ENCODE measurements at places on chromosomes 6 and 20.
A peak's percentile ranks its signal among the peaks of the same experiment; 100 is the strongest.

DNA sequence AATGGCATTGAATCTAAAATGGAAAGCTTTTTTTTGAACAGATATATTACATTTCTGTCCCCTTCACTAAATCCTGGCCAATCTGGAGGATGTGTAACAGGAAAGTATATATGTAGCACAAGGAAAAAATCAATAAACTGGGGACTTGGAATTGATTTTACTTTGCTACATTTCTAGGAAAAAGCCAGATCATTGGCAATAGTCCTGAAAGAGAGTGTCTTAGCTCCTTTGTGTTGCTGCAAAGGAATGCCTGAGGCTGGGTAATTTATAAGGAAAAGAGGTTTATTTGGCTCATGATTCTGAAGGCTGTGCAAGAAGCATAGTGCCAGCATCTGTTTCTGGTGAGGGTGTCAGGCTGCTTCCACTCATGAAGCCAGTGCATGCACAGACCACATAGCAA is 574.9 kb downstream of the HTR1B start:
- DNase-seq = no peak

- no peak for DNase-seq
Observed at GRCh38 chr6:73579851-73580246, 59.0 kb upstream of the EEF1A1 start.

GRCh38 chr6:114879693-114880092 is 536.9 kb upstream of the HS3ST5 start:
- no peak for DNase-seq

GRCh38 chr20:35303735-35304491 is 11.7 kb upstream of the FAM83C start:
- peak; percentile 70 for DNase-seq

GRCh38 chr20:23710771-23711170 is 21.9 kb upstream of the CST4 start:
- no peak for DNase-seq

DNA sequence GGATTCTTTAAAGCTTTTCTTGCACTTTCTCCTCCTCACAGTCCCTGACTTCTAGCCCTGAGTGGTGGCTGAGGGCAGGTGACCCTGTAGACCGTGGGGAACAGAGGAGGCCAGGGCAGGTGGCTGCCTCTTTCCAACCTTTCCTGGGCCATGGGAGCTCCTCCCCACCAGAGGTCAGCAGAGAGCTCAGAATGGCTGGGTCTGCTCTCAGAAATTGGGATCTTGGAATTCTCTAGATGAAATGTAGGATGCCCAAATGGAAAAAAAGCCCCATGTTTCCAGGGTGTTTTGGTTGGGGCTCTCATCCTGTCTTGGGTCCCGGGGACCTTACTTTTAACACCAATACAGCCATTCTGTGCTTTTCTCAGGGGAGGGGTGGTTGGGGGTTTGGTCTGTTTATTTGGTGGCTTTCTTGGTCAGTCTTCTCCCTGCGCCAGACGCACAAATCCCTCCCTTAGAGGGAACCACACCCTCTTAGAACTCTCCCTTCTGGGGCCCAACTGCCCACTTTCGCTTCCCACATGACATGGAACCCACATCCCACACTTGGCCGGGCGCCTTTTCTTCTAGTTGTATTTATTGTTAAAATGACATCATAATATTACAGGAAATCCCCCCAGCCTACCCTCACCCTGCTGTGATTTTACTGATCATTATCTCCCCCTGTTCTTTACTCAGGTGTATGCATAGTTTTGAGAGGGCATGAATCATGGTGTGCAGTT is 17.9 kb downstream of the GNAS start:
- DNase-seq = peak; percentile 43

GRCh38 chr20:49868964-49869363 is 46.4 kb downstream of the SPATA2 start:
- no peak for DNase-seq

DNA sequence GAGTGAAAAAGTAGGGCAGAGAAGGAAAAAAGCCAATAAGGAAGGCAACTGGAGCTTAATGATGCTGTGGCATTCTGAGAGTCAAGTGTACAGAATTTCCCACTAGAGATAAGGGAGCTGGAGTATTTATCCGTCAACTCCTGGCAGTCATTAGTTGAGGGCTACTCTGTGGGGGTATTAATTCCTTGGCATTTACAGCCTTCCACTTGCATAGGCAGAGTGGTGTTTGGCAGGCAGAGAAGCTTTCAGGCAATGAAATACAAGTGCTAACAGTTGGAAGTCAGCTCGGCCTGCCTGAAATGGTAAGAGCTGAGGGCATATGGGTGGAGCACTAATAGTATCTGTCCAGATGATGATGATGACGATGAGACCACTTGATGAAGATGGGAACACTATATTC is 207.3 kb upstream of the FLRT3 start:
- DNase-seq = no peak

- no peak for DNase-seq
Observed at GRCh38 chr6:144581812-144582537, 296.8 kb downstream of the UTRN start.

GRCh38 chr6:26555505-26556262 is 17.5 kb downstream of the HMGN4 start:
- DNase-seq = no peak

DNA sequence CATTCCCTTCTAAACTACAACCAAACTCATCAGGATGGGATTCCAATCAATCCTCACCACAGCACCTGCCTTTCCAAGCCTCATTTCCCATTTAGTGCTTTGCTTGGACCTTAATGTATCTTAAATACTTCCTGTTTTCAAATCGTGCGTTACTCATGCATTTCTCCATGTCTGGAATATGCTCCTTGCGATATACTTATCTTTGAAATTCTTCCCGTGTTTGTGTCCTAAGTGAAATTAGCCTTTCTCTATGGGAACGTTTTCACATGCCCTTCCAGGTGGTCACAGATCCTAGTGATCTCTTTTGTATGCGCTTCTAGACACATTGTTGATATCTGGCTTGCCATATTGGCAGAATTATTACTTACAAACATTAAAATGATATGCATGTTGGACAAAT is 620.6 kb upstream of the AGPAT4 start:
- no peak for DNase-seq

- DNase-seq = no peak
Observed at GRCh38 chr6:134307870-134308269, 10.0 kb downstream of the SGK1 start.

DNA sequence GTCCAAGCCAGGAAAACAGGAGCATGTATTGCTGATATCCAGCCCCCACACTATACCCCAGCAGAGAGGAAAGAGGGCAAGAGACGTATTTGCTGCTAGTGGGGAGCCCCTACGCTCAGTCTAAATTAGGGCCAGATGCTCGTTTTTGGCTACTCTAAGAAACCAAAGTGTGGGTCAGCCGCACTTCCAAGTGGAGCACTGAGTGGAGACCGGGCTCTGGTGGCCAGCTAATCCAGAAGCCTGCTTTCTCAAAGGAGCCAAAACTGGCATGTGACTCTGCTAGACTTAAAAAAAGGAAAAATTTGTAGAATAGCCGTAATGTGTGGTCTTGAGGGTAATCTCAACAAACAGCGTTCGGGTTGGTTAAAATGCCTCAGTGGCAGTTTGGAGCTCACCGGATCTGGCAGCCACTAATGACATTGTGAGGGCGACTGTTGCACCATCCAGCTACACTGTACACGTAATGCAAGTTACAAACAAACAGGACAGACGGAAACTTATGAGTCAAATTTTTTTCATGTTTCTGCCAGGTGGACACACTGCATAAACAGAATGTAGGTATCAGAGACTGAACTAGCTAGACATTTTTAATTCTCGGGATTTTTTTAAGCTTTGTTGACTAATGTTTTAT is 230.9 kb downstream of the FOXC1 start:
- DNase-seq = no peak

DNA sequence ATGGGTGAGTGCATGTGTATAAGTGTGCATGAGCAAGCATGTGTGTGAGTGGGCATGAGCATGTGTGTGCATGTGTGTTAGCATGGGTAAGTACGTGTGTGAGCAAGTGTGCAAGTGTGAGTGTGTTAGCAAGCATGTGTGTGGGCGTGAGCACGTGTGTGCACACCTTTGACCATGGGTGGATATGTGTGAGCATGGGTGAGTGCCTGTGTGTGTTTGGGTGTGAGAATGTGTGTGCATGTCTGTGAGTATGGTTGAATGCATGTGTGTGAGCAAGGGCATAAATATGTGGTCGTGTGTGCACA is 84.6 kb downstream of the DLL1 start:
- no peak for DNase-seq

DNA sequence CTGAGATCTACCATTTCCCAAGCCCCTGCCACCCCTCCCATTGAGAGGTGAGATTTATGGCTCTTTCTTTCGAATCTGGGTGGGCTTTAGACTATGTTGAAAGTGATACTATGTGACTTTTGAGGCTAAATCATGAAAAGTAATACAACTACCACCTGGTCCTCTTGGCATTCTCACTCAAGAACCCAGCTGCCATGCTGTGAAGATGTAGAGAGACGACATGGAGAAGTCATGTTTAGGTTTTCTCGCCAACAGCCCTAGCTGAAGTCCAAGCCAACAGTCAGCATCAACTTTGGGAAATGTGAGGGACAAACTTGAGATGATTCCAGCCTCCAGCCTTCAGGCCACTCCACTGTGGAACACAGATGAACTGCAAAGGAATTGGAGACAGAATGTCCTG is 108.7 kb downstream of the SCP2D1 start:
- no peak for DNase-seq

DNA sequence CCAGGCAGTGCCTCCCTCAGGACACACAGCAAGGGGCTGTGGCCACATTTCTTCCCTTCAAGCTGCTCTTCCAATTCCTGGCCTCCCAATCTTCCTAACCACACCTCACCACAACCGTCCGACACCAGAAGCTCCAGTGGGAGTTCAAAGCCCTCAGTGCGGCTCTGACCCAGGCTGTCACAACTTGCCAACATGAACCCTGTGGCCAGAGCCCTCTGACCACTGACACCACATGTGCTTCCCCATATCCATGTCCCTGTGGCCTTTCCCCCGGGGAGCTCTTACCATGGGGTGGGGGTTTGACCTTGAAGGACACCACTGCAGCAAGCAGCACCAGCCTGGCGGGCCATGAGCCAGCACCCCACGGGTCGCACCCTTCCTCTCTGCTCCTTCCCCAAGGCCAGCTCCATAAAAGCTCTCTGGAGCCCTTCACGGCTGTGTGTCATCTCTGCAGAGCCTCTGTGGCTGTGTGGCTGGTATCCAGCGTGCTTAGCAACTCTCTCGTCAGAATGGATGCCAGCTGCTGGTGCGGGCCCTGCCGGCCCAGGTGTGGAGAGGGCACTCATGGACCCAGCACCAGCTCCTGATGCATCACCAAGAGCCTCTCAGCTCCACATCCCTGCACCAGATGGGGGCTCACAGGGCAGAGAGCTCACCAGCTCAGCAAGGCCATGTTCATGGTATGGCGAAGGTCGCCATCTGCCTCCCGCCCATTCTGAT is 106.1 kb downstream of the PSMB1 start:
- DNase-seq = no peak

DNA sequence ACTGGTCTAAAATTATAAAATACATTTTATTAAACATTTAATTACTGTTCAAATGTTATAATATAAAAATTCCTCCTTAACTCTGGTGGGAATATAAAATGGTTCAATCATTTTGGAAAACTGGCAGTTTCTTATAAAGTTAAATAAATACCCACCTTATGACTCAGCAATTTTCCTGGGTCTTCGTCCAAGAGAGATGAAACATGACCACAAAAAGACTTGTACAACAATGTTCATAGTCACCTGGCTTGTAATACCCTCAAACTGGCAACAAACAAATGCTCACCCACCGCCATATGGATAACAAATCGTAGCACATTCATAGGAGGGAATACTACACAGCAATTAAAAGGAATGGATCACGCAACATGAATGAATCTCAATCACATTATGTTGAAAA is 66.0 kb upstream of the RIN2 start:
- no peak for DNase-seq

- DNase-seq = no peak
Observed at GRCh38 chr6:119781365-119781764, 431.8 kb upstream of the MAN1A1 start.

DNA sequence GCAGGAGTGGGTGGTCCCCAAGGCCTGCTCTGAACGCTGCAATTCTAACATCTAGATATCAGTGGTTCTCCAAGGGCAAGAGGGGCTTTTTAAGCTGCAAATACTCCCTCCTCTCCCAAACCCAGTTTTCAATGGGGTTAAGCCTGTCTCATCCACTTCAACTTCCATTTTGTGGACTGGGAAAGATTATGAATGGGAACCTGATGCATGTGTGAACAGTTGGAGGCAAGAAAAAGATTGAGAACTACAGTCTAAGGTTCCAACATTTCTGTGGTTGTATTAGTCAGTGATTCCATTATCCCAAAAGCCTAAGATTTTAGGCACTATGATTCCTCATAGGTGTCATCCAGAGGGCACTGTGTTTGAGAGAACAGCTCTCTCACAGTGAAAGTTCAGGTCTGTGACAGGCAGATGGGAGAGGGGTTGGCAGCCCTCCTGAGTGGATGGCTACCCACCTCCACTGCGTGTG is 53.7 kb downstream of the HNF4A start:
- no peak for DNase-seq

GRCh38 chr6:7468382-7469081 is 72.9 kb upstream of the DSP start:
- no peak for DNase-seq

DNA sequence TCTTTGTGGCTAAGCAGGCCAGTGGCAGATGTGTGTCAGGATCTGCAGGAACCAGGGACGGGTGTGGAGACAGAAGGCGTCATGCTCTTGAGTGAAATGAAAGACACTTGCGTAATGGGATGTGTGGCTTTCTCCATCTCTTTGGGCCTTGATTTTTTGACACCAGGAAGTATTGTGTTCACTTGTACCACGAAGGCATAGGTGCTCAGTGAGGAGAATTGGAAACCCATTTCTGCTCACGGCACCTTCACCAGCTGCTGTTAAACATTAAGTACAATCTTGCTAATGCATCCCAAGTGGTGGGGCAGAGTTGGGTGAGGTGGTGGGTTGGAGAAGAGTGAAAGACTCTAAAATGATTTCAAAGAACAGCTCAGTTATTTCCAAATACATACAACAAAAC is 30.0 kb downstream of the GJA10 start:
- DNase-seq = no peak

GRCh38 chr20:46011631-46012482 is 3.1 kb downstream of the MMP9 start:
- DNase-seq = no peak

- DNase-seq = no peak
Observed at GRCh38 chr20:62627901-62628612, 14.2 kb upstream of the SLCO4A1 start.

DNA sequence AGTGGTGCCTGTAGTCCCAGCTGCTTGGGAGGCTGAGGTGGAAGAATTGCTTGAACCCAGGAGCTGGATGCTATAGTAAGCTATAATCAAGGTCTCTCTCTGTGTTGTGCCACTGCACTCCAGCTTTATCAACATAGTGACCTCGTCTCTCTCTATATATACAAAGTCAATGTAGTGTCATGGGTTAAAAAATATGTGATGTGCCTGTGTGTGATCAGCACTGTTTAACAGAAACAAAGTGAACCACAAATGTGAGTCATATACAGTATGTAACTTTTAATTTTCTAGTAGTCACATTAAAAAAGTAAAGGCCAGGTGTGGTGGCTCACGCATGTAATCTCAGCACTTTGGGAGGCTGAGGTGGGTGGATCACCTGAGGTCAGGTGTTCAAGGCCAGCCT is 85.3 kb upstream of the RNF24 start:
- DNase-seq = no peak

- peak; percentile 29 for DNase-seq
Observed at GRCh38 chr20:34824806-34825529, 483 bp downstream of the NCOA6 start.
